B cell (primary cell): ENCODE measurements at places on chromosomes 7 and 10.
A peak's percentile ranks its signal among the peaks of the same experiment; 100 is the strongest.

- DNase-seq, result no peak
These were observed 46.7 kb downstream of the CAV1 start for GRCh38 chr7:116571552-116571951.

DNA sequence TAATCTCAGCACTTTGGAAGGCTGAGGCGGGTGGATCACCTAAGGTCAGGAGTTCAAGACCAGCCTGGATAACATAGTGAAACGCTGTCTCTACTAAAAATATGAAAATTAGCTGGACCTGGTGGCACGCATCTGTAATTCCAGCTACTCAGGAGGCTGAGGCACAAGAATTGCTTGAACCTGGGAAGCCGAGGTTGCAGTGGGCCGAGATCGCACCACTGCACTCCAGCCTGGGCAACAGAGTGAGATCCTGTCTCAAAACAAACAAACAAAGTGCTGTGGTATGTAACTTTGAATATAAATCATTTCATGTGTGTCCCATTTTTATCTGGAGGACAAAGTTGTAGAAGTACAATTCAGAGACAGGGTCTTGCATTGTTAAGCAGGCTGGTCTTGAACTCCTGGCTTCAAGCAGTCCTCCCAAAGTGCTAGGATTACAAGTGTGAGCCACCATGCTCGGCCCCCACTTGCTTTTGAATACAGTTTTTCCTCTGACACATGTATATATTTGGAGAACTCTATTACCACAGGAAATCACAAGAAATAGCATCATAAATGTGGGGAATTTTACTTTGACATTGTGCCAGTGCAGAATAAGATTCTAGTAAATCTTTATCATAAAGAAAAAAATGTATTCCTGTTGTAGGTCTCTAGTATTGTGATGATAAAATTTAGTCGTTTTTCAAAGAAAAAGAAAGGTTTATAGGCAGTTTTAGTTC lies 32.6 kb downstream of the PTPN12 start:
- DNase-seq, result no peak

GRCh38 chr7:101832685-101833375 lies 15.4 kb downstream of the CUX1 start:
- no peak for DNase-seq

DNA sequence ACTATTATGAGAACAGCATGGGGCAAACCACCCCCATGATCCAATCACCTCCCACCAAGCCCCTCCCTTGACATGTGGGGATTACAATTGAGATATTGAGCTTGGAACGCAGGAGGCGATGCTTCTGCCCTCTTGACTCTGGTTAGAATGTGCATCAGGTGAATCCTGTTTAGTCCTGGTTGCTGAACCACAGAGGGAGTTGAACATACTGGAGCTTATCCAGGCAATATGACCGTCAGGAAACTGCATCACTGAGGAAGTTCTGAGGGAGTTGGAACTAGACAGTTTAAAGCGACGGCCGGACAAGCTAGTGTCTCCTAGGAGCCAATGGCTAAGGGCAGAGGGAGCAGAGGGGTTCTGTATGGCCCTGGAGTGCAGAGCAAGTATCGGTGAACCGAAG lies 31.8 kb upstream of the GARS1 start:
- DNase-seq, result no peak

DNA sequence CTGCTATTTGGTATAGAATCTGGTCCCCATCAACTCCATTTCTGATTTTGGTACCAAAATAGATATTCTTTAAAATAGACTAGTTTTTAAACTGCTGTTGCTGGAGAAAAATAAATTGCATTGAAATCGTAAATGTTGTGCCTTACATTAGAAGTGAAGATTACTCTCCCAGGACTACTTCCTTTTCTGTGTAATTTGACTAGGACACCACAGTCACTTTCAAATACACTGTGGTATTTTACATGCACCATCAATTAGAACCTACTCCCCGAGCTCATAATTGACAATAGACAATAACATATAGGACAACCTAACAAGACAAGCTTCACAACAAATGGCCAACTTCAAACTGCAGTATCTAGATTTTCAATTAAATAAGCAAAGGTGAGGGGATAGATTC lies 211.5 kb downstream of the DGKB start:
- DNase-seq, result no peak

GRCh38 chr7:93030605-93031225 lies 87.1 kb downstream of the SAMD9 start:
- no peak for DNase-seq

DNA sequence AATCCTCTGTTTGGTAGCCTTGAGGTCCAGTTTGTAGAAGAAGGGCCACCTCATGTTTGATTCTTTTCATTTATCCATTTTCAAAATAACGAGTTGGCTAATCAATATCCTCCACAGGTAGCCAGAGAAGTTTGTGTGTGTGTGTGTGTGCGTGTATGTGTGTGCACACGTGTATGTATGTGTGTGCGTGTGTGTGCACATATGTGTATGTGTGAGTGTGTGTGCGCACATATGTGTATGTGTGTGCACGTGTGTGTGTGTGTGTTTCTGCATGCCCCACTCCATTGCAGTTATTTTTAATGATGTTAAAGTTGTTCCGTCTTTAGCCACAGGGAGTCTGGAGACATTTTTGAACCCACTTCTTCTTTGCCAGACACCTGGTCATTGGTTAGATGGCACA lies 112.8 kb upstream of the PRKCQ start:
- DNase-seq, result no peak

DNA sequence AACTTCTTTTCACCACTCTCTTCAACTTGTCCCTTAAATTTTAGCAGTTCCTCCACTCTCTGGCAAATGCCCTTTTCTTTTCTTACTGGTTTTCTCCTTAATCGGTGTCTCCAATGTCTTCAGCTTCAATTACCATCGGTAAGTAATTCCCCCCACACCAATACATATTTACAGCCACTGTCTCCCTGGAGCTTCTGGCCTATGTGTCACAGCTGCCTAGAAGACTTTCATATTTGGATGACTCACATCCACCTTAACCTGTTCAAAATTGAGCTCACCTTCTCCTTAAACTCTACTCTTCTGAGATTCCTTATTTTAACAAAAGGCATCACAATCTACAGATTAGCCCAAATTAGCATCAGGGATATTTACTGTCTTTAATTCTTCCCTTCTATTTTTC lies 380.4 kb downstream of the POM121L12 start:
- no peak for DNase-seq

- no peak for DNase-seq
These were observed 165.7 kb upstream of the AHR start for GRCh38 chr7:17132726-17133125.

DNA sequence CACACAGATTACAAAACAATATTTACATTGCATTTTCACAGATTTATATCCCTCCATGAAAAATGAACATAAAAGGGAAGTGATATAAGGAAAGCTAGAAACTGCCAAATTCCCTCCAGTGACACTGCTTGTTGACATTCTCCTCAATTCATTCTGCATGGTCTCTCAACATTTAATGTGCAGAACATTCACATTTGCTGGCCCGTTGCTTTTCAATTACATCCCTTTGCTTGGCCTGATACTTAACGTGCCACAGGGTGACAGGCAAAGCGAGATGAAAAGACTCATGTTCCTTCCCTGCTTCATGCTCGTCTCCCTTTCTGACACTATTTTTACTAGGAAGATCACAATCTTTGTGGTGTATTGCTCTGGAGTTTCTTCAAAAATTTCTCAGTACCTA lies 1019.7 kb upstream of the LRRN3 start:
- DNase-seq, result no peak

DNA sequence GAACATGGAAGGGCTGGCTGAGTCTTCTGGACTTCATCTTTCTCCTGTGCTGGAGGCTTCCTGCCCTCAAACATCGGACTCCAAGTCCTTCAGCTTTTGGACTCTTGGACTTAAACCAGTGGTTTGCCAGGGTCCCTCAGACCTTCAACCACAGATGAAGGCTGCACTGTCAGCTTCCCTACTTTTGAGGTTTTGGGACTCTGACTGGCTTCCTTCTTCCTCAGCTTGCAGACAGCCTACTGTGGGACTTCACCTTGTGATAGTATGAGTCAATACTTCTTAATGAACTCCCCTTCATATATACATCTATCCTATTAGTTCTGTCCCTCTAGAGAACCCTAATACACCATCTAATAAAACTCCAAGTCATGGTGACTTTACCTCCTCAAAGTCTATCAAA lies 4.0 kb upstream of the CLEC5A start:
- no peak for DNase-seq

DNA sequence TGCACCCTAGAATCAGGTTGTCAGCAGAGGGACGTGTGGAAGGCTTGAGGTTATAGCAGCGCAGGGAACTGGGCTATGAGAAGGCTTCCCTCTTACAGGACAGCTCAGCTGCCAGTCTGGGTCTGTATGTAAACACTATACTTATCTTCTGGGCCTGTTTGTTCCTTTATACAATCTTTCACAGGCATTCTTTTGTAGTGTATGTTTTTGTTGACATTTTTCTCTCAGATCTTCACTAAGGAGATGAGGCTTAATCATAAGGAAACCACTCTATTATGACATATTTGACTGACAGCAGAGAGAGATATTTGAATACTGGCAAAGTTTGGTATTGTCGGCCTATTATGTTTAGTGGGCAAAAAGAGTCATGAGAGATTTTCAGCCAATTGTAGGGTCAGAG lies 929 bp downstream of the GBF1 start:
- DNase-seq, result no peak

- DNase-seq, result no peak
These were observed 133.4 kb upstream of the TCERG1L start for GRCh38 chr10:131444862-131445461.

- DNase-seq, result no peak
These were observed 46.1 kb upstream of the R3HCC1L start for GRCh38 chr10:98088186-98088971.

- peak; percentile 49 for DNase-seq
These were observed 18.7 kb upstream of the DDIT4 start for GRCh38 chr10:72254813-72255568.

DNA sequence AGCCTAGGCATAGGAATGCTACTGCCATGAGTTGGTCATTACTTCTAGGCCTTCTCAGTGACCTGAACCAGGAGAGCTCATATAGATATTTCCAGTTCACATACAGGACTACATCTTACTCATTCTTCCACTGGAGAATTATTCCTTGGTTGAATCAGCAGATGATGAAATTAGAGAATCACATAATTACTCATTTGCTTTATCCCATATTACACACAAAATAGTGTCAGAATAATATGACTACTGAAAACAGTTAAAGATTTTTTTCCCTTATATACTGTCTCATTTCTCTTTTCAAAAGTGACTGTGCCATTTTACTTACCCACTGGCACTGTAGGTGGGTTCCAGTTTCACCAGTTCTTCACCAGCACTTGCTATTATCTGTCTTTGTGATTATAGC lies 18.5 kb downstream of the BMS1 start:
- no peak for DNase-seq

DNA sequence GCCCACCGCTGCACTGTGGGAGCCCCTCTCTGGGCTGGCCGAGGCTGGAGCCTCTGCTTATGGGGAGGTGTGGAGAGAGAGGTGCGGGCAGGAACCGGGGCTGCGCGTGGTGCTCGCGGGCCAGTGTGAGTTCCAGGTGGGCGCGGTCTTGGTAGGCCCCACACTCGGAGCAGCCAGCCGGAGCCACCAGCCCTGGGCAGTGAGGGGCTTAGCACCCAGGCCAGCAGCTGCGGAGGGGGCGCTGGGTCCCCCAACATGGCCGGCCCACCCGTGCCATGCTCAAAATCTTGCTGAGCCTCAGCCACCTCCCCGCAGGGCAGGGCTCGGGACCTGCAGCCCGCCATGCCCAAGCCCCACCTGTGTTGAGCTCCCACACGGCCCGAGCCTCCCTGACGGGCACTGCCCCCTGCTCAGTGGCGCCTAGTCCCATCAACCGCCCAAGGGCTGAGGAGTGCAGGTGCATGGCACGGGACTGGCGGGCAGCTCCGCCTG lies 856.8 kb upstream of the CELF2 start:
- no peak for DNase-seq

GRCh38 chr10:99979066-99979685 lies 30.6 kb downstream of the DNMBP start:
- no peak for DNase-seq

DNA sequence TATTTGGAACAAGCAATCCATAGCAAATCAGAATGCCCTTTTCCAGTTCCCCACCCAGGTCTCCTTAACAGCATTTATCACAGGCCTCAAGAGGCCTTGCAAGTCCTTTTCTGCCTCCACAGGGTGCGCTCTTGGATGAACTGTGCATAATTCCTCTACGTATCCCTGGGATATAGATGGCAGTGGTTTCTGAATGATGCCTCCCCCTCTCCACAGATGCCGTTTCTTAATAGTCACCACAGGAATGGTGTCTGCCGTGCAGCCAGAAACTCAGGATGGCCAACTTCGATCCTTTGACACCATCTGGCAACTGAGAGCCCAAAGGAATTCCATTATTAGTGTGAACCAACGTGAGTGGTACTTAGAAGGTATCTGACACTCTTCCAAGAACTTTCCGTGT lies 43.1 kb downstream of the JAZF1 start:
- DNase-seq, result no peak

DNA sequence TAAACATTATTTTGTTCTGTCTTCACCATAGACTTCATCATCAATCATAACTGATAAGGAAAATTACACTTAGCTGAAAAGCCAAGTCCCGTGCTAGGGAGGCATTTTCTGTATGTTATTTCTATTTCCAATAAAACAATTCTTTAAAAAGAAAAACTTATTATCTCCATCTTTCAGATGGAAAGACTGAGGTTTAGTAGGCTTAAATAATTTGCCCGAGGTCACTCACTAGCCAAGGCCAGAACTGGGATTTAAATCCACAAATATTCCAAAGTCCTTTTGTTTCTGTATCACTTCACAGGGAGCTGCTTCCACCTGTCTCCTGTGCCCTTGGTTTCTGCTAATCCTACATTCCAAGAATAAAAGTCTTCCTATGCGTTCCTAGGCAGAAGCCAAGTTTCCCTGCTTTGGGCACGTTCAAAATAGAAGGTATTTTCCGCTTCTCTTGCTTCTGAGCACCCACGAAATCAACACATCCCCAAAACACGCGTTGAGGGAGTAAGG lies 732 bp downstream of the CPVL start:
- no peak for DNase-seq

DNA sequence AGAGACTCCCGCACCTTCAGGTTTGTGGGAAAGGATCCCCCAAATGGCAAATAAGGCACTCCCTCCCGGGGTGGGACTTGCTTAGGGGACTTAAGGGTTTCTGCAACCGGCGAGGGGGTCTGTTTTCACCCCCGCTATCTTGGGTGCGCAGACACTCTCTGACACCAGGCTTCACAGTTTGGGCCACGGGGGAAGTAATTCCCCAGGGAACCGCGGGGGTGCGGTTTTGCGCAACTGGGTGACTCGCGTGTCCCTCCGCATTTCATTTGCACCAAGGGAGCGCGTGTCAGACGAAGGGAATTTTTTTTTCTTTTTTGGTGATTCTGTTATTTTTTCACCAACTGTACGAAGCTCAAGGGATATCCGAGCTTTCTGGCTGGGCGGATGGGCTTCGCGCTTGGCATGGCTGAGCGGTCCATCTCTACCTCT lies 1.7 kb downstream of the GRM8 start:
- peak; percentile 49 for DNase-seq
